CD4-positive, alpha-beta memory T cell (primary cell): ENCODE measurements at places on chromosomes 13 and 19. TPM values are rescaled to one million over a fixed set of nuclear protein-coding genes. Genes with fewer than 3 reads are reported as not detected.

GRCh38 chr19:2457394-2458037 is 757 bp upstream of the LMNB2 start:
- peaks cover 28% of the 10 kb centered on the region for H3K4me1 ChIP-seq
- H3K4me3 ChIP-seq, result peak overlapping the region; percentile 19
- H3K27me3 ChIP-seq, result no peaks in the 10 kb centered on the region
- H3K36me3 ChIP-seq, result no peaks in the 10 kb centered on the region
- peak overlapping the region; percentile 66 for H3K27ac ChIP-seq

DNA sequence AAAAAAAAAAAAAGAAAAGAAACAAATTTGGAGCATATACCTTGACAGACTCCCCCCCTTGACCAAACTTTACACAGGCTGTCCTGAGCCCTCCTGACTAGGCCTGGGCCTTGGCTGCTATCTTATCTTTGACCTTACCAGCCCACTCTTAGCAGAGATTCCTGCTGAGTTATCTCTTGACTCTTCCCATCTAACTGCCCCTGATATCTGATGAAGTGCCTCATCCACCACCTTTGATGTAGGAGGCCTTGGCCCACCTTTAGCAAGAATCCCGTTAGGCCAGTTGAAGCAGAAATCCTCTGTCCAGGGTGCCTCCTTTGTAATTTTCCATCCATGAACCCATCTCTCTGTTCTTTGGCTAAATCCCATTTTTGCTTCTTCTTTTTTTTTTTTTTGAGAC is 43.6 kb downstream of the NLRP12 start:
- DNase-seq, result no peak
- H3K36me3 ChIP-seq, result no peaks in the 10 kb centered on the region
- no peaks in the 10 kb centered on the region for H3K4me1 ChIP-seq
- H3K27me3 ChIP-seq, result no peaks in the 10 kb centered on the region

DNA sequence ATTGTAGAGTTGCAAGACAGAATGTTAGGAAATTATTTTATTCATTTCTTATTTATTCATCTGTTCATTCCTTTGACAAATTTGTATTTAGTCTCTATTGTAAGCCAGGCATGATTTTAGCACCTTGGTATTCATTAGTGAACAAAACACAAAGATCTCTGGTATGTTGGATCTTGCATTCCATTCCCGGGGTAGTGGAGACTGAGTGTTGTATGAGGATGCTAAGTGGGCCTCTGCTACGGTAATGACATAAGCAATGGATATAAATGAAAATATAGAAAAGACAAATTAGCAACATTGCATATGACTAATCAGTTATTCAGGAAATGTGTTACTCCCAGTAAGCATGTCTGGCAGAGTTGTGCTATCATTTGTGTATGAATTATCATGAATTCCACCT is 449.3 kb downstream of the PCDH17 start:
- H3K4me1 ChIP-seq, result no peaks in the 10 kb centered on the region
- no peak for DNase-seq
- H3K4me3 ChIP-seq, result no peak overlapping the region
- no peaks in the 10 kb centered on the region for H3K27me3 ChIP-seq

DNA sequence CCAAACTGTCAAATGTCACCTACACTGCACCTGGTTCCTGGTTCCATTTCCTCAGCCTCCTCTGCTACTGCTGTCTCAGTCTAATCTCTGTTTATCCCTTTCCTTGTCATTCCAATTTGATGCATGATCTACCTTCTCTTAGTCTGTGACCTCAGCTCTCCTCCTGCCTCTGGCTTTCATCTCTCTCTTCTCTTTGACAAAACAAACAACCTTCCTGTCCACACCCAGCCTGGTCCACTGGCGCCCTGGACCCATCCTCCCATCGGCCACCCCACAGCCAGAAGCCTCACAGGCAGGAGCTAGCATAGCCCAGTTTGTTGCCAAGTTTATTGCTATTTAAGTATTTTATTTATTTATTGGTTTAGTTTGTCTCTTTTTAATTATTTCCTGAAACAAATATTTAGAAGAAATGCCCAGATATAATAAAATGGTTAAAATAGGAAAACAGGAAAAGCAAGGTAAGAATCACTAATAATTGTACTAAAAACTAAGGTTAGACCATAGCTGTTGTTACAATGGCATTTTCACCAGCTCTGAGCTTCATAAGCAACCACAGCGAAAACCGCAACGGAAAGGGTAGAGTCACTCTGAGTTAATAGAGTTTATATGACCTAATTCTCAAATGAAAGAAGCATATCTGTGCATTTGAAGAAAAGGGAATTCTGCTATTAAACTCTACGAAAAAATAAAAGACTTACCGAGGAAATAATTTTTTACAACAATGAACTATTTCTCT is 68.6 kb downstream of the EFNB2 start:
- H3K4me3 ChIP-seq, result no peak overlapping the region
- H3K4me1 ChIP-seq, result no peaks in the 10 kb centered on the region
- no peaks in the 10 kb centered on the region for H3K36me3 ChIP-seq
- no peak overlapping the region for H3K27ac ChIP-seq
- DNase-seq, result no peak
- no peaks in the 10 kb centered on the region for H3K27me3 ChIP-seq

The NCCRP1 gene
- total RNA-seq, result not detected

GRCh38 chr13:64704121-64704649 is 2526.0 kb downstream of the PCDH9 start:
- H3K27me3 ChIP-seq, result no peaks in the 10 kb centered on the region
- H3K4me3 ChIP-seq, result no peak overlapping the region
- no peak for DNase-seq
- no peaks in the 10 kb centered on the region for H3K36me3 ChIP-seq

DNA sequence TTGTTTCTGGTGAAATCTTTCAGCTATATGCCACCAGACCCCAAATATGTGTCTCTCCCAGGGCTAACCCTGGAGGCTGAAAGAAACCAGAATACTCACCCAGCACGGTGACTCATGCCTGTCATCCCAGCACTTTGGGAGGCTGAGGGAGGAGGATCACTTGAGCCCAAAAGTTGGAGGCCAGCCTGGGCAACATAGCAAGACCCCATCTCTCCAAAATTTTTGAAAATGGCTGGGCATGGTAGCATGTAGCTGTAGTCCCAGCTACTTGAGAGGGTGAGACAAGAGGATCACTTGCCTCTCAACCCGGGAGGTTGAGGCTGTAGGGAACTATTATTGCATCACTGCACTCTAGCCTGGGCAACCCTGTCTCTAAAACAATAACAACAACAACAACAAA is 76.1 kb upstream of the UQCRFS1 start:
- H3K4me1 ChIP-seq, result no peaks in the 10 kb centered on the region
- H3K27me3 ChIP-seq, result no peaks in the 10 kb centered on the region
- no peaks in the 10 kb centered on the region for H3K36me3 ChIP-seq
- H3K27ac ChIP-seq, result no peak overlapping the region
- H3K4me3 ChIP-seq, result no peak overlapping the region
- no peak for DNase-seq

The POLR2I gene
- 52.4 TPM for total RNA-seq

DNA sequence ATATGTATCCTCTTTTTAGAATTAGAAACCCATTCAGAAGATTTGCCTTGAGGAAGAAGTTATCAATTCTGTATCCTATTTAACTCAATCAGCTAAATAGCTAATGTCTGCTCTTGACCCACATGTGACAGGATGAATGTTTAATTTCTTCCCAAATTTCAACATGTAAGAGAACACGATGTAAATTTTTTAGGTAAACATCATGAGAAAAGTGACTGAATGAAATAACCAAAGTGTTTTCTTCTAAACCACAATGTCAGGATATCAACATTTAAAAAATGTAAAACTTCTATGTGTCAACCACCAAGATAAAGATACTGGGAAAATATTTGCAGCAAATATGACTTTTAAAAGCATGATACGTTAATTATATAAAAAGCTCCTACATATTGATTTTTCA is 302.4 kb downstream of the DCT start:
- H3K27me3 ChIP-seq, result no peaks in the 10 kb centered on the region
- DNase-seq, result no peak
- no peaks in the 10 kb centered on the region for H3K4me1 ChIP-seq
- no peak overlapping the region for H3K4me3 ChIP-seq
- H3K36me3 ChIP-seq, result no peaks in the 10 kb centered on the region

GRCh38 chr13:46006688-46007452 is 45.7 kb downstream of the ZC3H13 start:
- H3K4me3 ChIP-seq, result no peak overlapping the region
- DNase-seq, result no peak
- H3K27me3 ChIP-seq, result no peaks in the 10 kb centered on the region

DNA sequence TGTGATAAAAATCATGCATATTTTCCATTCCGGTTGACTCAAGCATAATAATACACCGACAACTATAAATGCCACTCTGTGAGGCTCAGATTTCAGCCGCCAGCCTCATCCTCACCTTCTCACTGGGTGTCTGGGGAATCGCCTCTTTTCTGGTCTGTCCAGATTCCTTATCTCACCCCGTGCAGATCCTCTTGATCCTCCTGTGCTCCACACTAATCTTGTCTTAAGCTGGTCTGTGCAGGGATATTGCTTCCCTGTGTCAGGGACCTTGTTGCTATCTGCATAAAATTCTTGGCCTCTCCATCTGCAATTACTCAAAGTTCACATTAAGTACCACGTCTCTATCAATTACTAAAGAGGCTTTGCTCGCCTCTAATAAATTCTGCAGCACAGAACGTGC is 116.6 kb upstream of the SPACA7 start:
- no peaks in the 10 kb centered on the region for H3K36me3 ChIP-seq
- no peaks in the 10 kb centered on the region for H3K4me1 ChIP-seq
- H3K27me3 ChIP-seq, result no peaks in the 10 kb centered on the region
- no peak overlapping the region for H3K27ac ChIP-seq
- no peak overlapping the region for H3K4me3 ChIP-seq

DNA sequence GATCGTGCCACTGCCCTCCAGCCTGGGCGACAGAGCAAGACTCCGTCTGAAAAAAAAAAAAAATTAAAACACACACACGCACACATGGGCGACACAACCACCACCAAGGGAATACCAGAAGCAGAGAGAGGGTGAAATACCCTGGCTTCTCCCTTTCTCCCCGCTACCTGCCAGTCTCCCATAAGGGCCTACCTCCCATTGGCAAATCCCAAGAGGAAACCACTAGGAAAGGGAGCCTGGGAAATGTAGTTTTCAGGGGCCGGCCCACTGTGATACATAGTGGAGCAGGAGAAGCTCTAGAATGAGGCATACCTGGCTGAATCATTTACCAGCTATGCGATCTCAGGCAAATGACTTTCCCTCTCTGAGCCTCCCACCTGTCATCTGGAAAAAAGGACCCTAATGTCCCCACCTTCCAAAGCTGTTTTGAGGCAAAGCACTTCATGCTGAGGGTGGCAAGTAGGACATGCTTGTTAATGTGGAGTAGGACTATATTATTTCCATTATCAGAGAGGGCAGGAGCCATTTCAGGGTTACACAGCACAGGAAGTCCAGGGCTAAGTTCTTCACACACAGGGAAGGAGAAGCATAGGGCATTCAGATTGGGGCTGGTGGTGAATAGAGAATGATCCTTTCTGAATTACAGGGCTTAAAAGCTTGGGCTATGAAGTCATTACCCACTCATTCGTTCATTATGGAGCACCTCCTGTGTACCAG is 14.3 kb upstream of the HNRNPUL1 start:
- no peaks in the 10 kb centered on the region for H3K27me3 ChIP-seq
- H3K36me3 ChIP-seq, result no peaks in the 10 kb centered on the region
- no peak overlapping the region for H3K27ac ChIP-seq
- DNase-seq, result no peak

DNA sequence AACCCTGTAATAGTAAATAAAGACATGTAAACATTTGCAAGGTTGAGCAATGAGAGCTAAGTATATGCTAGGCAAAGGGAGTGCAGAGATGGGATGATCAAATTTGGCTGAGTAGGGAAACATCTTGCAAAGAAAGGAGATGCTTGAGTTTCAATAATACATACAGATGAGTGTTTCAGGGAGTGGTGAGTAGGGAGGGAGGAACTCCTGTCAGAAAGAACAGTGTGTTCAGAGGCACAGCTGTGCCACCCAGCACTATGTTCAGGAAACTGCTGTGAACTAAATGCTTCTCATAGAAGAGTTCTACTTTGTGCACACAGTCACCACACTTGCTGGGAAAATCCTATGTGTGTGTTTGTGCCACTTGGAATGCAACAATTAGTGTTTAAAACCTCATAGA is 1077.1 kb downstream of the UQCRFS1 start:
- H3K36me3 ChIP-seq, result no peaks in the 10 kb centered on the region
- H3K4me3 ChIP-seq, result no peak overlapping the region
- no peak for DNase-seq
- no peaks in the 10 kb centered on the region for H3K4me1 ChIP-seq
- no peak overlapping the region for H3K27ac ChIP-seq

The PGLYRP2 gene
- total RNA-seq, result 0.61 TPM

- no peak for DNase-seq
- H3K4me1 ChIP-seq, result no peaks in the 10 kb centered on the region
- no peak overlapping the region for H3K4me3 ChIP-seq
- no peak overlapping the region for H3K27ac ChIP-seq
Observed at GRCh38 chr13:48296528-48296927, 7.0 kb upstream of the RB1 start.

- no peaks in the 10 kb centered on the region for H3K36me3 ChIP-seq
- H3K4me3 ChIP-seq, result no peak overlapping the region
- no peaks in the 10 kb centered on the region for H3K4me1 ChIP-seq
- no peaks in the 10 kb centered on the region for H3K27me3 ChIP-seq
- no peak for DNase-seq
Observed at GRCh38 chr13:110152351-110152750, 154.6 kb downstream of the COL4A1 start.

The F2RL3 gene
- not detected for total RNA-seq

The FCAR gene
- total RNA-seq, result 0.29 TPM
